ENCODE measurements at places on chromosomes 2 and 18. TPM values are rescaled to one million over a fixed set of nuclear protein-coding genes. Genes with fewer than 3 reads are reported as not detected.

Gene RBKS
- total RNA-seq = 1.8 TPM

GRCh38 chr2:20653695-20654534, 3.0 kb upstream of the HS1BP3 start:
- DNase-seq = no peak

Gene FOXI3
- not detected for total RNA-seq

- DNase-seq = no peak
These were observed 815 bp downstream of the GMCL1 start for GRCh38 chr2:69830045-69830905.

DNA sequence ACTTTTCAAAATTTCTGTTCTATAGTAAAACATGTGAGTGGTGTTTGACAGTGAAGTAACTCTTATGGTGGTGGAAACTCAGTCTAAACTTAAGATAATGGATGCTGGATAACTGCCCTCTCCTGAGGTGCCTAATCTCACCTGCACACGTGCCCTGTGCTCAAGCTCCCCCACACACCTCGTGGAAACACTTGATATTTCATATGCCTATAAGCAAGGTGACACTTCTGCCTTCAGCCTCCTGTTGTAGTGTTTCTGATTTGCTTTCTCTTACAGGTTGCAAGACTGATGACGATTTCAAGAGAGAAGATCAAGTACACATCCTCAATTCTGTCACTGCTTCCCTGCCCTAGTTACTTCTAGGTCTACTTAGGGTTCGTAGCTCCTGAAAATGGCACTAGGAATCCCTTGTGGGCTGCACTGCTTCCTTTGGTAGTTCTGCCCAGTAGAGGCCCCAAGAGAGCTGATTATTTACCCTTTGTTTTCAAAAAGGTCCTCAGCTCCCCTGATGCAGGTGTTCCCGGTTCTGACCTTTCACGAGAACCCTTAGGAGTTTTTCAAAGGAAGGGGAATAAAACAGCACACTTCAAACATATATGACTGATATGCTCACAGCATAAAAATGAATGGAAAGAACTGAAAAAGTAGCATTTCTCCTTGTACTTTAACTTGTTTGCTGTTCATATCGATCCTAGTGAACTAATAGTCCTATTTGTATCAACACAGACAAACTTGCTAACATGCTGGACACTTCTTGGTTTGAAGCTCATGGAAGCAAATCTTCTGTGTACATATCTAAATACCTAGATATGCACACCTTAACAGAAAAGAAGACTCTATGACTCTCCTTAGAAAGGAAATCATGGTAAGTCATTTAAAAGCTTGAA, 6.7 kb downstream of the CAVIN2 start:
- DNase-seq = no peak

- no peak for DNase-seq
These were observed 50.4 kb downstream of the PTPN4 start for GRCh38 chr2:119810049-119810630.

Gene LRP2
- total RNA-seq = 1.9 TPM

DNA sequence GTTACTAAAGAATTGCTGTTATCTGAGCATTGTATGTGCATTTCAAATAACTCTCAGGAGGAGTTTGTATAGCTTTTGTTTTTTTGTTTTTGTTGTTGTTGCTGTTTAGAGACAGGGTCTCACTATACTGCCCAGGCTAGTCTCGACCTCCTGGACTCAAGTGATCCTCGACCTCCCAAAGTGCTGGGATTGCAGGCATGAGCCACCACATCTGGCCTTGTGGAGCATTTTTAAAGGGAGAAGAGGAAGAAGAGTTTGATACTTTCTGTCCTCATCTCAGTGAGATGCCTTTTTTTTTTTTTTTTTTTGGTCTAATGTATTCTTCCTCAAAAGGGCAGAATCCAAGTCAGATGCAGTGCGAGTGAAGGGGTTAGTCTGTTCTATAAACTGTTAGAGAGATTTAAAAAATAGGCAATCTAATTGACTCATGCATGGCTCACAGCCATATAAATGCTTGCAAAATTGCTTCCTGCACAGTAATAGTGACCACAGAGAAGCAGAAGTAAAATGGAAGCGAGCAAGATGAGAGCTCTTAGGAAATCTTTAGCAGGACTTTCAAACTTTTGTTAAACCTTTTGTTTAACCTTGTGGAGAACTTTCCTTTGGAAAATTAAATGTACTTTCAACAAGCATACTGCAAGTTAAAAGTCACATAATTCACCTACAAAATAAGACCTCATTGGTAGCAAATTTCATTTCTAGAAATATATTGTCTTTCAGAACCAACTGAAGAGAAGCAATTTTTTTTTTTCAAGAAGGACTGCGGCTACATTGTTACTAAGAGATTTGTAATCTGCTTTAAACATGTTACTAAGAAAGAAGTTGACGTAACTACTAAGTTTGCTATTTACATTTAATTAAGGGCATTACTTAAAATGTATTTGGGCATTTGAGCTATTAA, 52.3 kb upstream of the ROCK1 start:
- DNase-seq = no peak

DNA sequence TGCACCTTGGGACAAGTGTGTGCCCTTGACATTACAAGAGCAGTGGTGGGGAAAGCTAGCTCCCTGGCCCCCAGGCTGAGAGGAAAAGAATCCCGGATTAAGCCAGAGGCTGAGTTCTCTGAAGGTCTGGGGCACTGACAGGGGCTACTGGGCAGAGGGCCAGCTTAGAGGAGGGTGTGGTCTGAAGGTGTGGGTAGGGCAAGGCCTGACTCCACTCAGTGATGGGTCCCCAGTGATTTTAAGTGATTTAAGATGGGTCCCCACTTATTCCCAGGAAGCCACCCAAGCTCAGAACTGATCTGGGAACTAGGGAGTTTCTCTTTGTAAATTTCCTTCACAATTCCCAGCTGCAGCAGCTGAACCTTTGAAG, 8.8 kb downstream of the TMEM37 start:
- DNase-seq = no peak

Gene WDR54
- 8.0 TPM for total RNA-seq

Gene CFAP210
- total RNA-seq = not detected

DNA sequence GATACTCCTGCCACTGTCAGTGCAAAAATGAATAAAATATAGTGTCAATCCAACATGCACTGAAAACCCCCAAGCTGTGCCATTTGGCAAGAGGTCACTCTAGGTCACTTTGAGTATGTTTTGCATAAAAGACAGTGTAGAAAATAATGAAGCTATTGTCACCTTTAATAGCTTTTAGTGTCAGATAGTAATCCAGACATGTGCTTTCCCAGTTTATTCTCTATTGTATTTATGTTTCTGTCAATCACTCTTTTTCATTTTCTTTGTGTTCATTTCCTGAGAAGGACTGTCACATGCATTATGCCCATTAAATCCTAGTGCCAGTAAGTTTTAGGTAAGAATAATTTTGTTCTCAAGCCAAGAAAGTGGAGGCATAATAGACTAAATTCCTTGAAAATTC, 1073.9 kb upstream of the CDH2 start:
- DNase-seq = no peak
